HuH-7 (cell line): ENCODE measurements at places on chromosomes 6 and 20.

DNA sequence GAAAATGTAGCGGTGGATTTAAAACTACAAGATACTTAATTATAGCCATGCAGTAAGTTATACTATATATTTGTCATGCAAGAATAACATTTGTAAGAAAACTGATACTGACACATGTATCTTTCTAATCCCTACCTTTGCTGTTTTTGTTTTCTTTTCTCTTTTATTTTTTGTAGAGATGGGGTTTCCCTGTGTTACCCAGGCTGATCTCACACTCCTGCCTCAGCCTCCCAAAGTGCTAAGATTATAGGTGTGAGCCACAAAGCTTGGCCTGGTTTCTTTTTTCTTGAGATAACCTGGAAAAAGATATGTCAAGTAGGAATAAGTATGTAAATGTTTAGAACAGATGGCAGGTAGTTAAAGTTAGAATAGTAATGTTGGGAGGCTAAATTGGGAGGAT, 44.1 kb downstream of the MAPK14 start:
- DNase-seq, result no peak

DNA sequence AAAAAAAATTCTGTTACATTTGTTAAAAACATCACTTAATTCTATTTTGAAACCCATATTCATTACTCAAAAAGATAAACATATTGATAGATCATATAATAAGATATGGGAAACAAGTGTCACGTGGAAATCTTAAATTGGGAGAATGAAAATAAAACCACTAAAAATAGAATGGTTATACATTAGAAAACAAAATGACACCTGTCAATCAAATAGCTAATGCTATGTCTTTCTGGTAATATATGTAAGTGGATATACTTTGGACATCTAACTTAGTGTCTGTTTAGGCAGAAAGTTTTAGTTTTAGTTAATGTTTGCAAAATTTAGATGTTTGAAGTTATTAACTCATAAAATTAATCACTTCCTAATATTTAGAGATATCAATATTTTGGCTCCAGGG, 95.1 kb upstream of the SIM1 start:
- DNase-seq, result no peak

GRCh38 chr6:122984393-122984792, 11.6 kb upstream of the CLVS2 start:
- DNase-seq, result no peak

GRCh38 chr20:50248104-50248641, 57.5 kb downstream of the CEBPB start:
- DNase-seq, result no peak

GRCh38 chr6:1608222-1609040, 1.3 kb upstream of the FOXC1 start:
- DNase-seq, result no peak

DNA sequence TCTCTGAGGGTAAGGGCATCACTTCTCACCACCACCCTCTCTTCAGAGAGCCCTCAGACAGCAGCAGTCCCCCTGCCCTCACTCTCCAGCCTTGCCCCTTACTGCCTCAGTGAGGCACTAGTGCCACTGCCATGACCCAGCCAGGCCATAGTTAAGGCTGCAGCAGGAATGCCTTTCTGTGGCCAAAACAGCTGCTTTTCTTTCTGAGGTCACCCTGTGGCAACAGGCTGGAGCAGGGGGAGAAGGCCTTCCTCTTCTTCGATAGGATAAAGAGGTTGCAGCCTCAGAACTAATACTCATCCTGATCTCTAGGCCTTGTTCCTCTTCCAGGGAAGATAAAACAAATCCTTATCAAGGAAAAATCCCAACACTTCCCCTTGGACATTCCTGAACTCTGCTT, 56.8 kb upstream of the ECI2 start:
- no peak for DNase-seq

DNA sequence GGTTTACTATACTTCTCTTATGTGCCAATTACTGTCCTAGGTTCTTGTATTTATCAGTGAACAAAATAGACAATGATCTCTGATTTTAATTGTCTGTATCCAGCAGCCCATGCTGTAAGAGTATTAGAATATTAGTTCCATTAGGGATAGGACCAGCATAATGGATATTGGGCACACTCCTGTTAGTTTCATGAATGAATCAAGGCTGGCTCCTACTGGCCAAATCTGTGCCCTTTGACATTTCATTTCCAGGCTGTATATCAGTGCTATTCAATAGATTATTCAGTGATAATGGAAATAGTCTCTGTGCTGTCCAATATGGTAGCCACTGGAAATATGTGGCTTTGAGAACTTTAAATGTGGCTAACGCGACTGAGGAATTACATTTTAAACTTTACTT, 1007.9 kb upstream of the FLRT3 start:
- DNase-seq, result no peak

DNA sequence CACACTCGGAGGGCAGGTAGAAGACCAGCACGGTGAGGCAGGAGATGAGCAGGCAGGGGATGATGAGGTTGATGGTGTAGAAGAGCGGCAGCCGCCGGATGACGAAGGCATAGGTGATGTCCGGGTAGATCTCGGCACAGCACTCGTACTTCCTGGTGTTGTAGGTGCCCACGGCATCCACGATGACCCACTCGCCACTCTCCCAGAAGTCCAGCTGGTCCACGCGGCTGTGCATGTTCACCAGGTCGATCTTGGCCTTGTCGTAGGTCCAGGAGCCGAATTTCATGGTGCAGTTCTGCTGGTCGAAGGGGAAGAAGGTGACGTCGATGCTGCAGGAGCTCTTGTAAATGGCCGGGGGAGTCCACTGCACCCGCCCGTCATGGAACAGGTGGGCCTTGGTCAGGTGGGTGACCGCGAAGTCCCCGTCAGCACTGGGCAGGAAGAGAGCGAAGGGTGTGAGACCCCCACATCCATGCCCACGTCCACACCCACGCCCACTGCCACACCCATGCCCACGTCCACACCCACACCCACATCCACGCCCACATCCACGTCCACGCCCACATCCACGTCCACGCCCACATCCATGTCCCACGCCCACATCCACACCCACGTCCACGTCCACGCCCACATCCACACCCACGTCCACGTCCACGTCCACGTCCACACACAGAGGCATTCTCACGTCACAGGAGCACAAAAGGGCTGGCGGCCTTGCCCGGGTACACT, 10.4 kb downstream of the CHRNA4 start:
- DNase-seq, result no peak

- DNase-seq, result no peak
Measured at GRCh38 chr6:169445661-169446581, 192.3 kb upstream of the THBS2 start.

- no peak for DNase-seq
Measured at GRCh38 chr6:155434096-155434495, 21.5 kb downstream of the NOX3 start.

DNA sequence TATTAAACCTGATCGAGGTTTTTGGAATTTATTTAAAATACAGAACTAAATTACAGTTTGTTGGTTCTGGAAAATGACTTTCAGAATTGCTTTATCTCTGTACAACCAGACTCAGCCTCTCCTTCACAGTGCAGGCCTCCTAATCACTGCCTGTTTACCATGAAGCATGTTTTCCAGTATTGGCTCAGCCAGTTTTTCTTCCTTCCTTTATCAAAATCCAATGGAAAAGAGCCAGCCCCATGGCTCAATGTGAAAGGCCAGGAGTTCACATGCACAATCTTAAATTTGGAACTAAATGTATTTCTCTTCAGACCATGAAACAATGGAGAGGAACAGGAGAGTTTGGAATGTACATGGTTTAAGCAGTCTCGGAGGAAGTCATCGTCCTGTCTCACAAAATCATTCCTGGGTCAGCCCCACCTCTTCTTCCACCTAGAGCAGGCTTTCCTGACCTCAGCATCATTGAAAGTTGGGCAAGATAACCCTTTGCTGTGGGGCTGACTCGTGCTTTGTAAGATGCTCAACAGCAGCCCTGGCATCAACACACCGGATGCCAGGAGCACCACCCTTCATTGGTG, 680.9 kb upstream of the AGPAT4 start:
- no peak for DNase-seq

GRCh38 chr20:46347841-46348803, 39.8 kb upstream of the CDH22 start:
- no peak for DNase-seq

DNA sequence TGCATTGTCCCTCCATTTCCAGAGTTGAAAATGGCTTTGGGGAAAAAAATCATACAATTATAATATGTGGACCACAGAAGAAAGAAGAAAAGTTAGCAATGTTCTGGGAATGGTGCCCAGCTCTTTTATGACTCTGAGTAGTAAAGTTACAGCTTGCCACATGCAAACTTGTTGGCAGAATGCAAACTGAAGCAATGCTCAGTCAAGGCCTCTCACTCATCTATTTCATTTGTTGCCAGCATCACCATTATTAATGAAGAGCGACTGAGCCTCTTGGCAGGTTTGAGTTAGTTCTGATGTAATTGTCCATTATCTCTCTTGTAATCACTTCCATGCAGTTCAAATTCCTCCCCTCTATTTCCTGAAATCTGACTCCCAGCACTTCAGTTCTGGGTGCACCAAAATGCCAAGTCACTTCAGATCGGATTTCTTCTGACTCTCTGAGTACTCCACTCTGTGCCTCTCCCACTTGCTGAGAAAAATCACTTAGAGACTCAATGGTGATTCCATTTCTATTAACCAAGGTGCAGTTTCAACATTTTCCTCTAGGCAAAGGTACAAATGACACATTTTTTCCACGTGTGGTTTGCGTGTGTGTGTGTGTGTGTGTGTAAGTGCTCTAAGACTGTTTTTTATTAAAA, 154.4 kb upstream of the STMND1 start:
- no peak for DNase-seq

DNA sequence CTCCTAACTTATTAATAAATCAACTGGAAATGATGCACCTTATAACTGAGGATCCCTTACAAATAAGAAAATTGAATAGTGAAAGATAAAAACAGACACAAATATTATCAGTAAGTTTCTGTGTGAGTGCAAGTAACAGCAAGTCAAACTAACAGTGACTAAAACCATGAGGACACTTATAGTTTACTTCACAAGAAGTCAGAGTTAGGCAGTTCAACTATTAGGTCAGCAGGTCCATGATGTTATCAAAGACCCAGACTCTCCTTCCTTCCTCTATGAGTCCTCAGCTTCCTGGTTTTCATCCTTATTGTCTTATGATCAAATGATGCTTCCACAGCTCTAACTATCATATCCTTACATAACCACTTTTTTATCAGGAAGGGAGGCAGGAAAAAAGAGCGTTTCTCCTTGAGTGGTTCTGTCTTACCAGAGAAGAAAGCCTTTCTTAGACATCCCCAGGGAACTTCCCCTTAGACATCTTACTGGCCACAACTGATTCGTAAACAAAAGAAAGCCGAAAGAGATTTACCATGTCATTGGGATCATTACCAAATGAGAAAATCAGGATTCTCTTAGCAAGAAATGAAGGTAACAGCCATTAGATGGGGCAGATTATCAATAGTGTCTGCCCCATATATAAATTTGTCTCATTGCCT, 114.3 kb upstream of the LRFN2 start:
- no peak for DNase-seq

- DNase-seq, result no peak
Measured at GRCh38 chr20:16423311-16424212, 149.7 kb downstream of the KIF16B start.

- no peak for DNase-seq
Measured at GRCh38 chr6:21496196-21496595, 97.4 kb upstream of the SOX4 start.

DNA sequence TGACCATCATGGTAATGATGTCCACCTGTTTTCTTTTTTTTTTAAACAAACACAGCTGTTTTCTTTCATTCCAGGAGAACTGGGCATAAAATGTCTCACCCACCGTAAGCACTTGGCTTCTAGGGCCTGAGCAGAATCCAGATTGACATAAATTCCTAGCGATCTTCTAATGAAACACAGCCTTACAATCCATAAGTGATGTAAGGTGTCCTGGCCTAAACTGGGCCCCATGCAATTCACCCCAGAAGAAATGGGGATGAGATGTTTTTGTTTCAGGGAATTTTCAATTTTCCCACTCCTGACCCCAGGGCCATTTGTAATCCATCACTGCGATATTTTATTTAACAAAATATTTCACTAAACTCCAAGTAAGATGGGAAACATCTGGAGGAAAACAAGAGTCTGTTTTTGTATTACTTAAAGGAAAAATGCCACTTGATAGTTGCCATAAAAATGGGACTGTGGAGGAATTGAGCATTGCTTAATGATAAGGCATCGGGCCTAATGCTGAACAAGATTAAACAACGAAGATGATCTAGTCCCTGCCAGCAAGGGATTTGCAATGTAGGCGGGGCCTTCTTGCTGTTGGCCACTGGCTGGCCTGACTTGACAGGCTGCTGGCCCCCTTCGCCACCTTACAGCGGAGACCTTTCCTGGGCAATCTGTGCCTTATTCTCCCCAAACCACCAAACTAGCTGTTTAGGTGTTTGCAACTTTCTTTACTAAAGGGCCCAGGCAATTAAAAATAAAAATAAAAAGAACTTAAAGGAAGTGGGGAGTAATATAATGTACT, 183.7 kb downstream of the CD109 start:
- DNase-seq, result no peak

- DNase-seq, result no peak
Measured at GRCh38 chr6:73774311-73774774, 78.3 kb downstream of the CD109 start.

DNA sequence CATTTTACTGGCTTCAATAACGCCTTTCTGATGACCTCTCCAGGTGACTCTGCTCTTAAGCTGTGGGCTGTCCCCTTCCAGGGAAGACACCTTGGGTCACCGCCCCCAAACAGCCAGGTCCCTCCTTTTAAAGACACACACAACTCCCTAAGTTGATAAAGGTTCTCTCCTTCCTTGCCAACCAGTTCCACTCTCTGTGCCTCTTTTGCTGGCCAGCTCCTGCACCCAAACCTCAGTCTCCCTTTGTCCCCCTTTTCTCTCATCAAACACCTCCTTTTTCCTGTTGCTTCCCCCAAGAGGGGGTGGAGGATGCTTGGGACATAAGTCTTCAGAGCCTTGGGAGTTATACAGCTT, 1.0 kb downstream of the NCOA6 start:
- DNase-seq, result peak; percentile 83

GRCh38 chr6:22444330-22444729, 125.0 kb upstream of the HDGFL1 start:
- DNase-seq, result no peak

DNA sequence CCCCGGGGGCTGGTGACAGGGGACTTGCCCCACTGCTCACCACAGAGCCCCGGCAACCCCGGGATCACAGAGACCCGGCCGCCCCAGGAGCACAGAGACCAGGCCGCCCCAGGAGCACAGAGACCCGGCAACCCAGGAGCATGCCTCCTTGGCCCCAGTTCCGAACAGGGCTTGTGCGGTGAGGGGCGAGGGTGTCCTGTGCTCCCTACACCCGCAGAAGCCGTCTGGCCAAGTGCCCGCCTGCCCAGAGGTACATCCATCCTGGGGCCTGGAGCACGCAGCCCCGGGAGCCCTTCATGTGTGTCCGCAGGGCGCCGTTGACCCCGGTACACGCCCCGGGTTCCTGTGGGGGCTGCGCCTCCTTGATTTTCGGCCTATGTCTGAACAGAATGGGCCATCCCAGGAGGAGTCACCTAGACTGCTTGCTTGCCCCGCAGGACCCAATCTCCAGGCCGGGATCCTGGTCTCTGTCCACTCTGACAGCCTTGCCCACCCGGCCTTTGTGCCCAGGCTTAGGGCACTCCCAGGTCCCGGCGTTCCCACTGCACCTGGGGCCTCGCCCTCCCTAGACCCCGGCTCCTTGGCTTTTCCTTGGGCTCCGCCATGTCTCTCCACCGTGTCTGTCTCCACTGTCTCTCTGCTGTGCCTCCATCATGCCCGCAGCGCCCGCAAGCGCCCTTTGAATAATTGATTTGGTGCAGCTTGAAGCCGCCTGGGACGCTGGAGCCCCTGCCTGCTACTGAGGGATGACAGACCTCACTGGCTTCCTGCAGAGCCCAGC, 219.8 kb downstream of the ERMARD start:
- DNase-seq, result no peak
